Adrenal gland (tissue), 19 donors: ENCODE measurements at places on chromosomes 13 and 19. TPM values are rescaled to one million over a fixed set of nuclear protein-coding genes. Genes with fewer than 3 reads are reported as not detected.
A peak's percentile ranks its signal among the peaks of the same experiment; 100 is the strongest.

The ZNF235 gene
- 2.0 TPM for polyA plus RNA-seq

The RNF113B gene
- 0.15 TPM for polyA plus RNA-seq

The SIGLEC14 gene
- polyA plus RNA-seq, result 3.6 TPM

The ZNF121 gene
- polyA plus RNA-seq, result 13.2 TPM

The KLK2 gene
- polyA plus RNA-seq, result not detected

The SERPINE3 gene
- polyA plus RNA-seq, result not detected

The ZNF600 gene
- 8.0 TPM for polyA plus RNA-seq

The STOML3 gene
- polyA plus RNA-seq, result not detected

- no peak for DNase-seq
Measured at GRCh38 chr13:77915686-77916085, 2.9 kb downstream of the EDNRB start.

DNA sequence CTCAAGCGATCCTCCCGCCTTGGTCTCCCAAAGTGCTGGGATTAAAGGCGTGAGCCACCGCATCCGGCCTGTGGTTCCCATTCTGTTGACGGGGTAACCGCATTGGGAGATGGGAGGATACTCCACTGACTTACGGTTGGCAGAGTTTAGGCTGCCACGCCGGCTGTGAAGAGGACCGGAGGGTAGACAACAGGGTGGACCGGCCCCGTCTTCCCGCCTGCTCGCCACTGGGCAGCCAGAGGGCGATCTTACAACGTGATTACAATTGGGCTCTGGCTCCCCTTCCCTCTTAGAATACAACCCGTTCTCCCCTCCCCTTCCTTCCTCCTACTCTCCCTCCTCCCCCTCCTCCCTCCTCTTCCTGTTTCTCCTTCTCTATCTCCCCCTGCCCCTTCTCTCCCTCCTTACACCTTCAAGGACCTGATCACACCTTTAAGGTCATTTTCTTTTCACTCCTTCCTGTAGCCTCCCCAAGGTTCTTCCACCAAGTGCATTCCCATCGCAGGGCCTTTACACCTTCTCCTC lies 957 bp upstream of the CCDC194 start:
- DNase-seq, result peak; percentile 74

DNA sequence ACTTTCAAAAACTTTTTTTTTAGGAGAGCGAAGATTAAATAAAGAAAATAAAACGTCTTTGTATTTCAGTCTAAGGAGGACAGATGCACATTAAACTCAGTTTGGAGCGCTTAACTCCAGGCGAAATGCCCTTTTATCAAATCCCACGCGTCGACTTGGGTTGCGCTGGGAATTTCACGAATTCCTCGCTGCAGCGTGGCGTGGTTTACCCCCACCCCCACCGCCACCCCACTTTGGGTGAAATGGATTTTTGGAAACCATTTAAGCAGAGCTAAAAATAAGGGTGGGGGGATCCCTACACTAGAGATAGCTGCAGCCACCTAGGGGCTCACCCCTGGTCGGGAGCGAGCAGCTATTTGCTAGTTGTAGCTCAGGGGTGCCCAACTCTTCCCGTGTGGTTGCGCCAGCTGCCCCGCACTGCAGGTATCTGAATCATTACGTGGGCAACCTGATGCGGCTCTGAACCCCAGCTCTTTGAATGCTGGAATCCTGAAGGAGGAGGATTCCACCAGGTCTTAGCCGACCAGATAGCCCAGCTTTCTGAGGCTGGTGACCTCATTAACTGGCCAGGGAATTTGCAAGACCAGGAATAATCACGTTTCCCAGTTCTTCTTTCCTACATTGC lies 6.5 kb upstream of the TSHZ3 start:
- no peak for DNase-seq

GRCh38 chr13:101949681-101950080 lies 452.2 kb downstream of the FGF14 start:
- no peak for DNase-seq

DNA sequence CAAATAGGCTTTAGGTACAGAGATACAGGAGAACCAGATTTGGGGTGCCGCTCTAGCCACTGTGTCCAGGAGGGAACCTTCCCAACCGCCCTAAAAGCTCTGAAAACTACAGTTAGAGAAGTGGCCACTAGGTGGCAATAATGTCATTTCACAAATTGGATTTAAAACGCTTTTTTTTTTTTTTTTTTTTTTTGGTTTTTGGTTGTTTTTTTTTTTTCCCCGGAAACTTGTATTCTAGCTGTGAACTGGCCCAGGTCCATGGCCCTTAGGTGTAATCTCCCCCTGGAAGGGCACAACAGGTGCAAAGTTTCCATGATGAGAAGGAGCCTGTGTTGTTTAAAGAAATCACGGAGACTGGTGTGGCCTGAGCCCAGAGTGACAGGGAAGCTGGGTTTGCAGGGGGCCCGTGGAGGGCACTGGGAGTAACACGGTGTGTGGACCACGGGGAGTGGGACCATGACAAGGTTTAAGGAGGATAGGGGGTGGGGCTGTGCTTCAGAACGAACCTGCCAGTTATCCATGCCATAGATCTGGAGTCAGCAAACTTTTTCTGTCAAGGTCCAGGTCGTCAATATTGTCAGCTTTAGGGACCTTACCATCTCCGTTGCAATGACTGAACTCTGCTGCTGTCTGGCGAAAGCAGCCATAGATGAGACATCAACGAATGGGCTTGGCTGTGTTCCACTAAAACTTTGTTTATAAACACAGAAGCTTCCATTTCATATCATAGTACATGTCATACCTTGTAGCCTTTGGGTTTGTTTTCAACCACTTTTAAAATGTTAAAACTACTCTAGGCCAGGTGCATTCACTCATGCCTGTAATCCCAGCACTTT lies 10.1 kb downstream of the OR1I1 start:
- DNase-seq, result peak; percentile 66

- peak; percentile 60 for DNase-seq
Measured at GRCh38 chr13:28819735-28820098, 422 bp upstream of the MTUS2 start.

- DNase-seq, result no peak
Measured at GRCh38 chr13:86383151-86383550, 583.9 kb upstream of the SLITRK6 start.

DNA sequence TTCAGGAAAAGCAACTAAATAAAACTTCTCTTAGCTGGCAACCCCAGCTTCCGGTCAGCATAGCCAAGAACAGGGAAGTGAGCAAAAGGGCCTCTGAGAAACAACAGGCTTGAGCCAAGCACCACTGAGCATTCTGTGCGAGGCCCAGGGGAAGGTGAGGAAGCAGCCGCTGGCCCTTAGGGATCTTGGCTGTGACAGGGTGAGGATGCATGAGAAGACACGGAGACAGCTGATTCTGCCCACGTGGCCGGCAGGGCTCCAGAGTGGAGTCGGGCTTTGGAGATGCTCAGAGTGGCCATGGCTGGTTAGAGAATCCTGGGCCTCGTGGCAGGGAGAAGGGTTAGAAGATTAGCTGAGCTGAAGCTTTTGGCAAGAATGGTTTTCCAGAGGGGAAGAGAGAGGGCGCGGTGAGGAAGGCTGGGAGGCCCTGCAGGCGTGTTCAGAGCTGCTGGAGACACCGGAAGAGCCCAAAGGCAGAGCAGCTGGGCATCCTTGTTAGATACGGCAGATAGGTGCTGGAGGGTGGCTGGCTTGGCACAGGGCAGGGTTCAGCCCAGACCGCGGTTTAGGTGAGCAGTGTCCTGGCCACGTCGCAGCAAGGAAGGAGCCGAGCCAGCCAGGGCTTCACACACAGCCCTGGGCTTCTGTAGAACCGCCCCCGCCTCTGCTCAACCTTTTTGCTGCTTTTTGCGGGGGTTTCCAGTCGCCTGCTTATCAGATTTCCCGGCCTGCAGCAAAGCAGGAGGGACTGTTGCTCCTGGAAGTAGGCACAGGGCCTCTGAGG lies 17.3 kb downstream of the UPF1 start:
- peak; percentile 89 for DNase-seq

- no peak for DNase-seq
Measured at GRCh38 chr19:55530996-55531395, 5.9 kb downstream of the SBK2 start.

GRCh38 chr13:29103065-29103800 lies 283.1 kb downstream of the MTUS2 start:
- DNase-seq, result no peak

DNA sequence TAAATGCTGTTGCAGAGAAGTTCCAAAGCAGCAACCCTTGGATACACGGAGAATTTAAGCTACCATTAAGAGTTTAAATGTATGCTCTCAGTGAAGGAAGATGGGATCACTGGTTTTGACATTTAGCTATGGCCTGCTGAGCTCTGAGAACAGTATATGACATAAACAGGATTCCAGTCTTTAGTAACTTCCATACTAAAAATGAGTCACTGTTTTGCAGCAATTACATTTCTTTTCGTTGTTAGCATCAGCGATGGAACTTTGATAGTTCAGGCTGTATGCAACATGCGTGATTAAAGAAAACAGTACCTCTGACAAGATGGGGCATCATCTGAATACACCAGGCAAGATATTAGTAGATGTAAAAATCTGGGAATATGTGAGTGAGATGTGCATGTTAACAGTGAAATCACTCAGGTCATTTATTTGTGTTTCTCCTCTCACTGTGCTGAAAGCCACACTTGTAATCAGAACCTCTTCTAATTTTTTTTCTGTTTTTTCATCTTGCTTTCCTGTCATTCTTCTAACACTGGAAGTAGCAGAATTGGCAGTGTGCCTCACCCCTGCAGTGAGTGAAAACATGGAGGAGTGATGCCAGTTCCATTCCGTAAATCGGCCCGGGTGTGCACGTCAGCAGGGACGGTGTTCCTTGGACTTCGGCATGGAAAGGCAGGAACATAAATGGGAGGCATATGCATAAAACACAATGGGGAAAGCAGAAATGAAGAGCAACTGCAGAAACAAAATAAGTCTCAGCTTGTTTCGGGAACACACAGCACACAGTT lies 361.5 kb downstream of the OXGR1 start:
- no peak for DNase-seq

DNA sequence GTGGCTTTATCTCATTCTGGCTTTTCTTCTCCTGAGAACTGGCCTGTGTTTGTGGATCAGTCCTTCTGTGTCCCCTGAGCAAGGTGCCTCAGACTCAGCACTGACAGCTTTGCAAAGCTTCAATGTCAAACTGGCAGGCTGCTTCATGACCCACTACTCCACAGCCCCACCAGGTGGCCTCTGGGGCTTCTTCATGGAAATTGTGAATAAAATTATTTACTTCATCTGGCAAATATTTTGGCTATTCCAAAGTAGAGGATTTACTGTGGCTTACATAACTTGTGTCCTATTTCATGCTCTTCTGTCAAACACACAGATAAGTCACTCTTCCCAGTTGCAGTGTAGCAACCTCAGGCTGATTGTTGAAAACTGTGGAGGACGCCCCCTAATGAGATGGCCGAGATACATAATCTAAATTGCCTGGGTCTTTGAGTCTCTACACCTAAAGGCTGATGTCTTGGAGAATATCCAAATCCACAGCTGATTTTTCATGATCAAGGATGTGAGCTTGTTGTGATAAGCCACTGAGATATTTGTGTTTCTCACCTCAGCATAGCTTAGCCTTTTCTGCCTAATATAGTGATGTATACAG lies 721.9 kb upstream of the SLC10A2 start:
- peak; percentile 18 for DNase-seq

DNA sequence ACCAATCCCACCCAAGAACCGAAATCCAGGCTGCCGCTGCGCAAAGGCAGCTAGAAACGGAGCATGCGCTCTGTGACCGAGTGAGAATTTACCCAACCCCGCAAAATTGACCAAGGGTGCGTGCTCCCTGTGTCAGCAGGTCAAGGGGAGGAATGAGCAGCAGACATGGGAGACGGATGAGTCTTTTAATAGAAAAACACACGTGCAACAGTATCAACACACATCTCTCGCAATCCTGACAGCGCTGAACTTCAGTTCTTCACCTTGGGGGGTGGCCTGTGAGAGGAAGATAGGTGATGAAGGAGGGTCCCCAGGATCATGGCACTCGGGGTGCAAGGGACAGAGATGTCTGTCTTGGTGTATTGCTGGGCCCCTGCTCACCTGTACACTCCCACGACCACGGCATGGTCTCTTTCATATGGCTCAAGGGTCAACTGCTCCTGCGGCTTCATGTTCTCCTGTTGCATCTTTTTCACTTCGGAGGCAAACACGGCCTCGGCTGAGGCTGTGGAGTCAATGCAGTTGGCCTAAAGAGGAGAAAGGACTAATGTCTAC lies 402 bp upstream of the DYRK1B start:
- no peak for DNase-seq

- DNase-seq, result no peak
Measured at GRCh38 chr19:3114811-3115210, 20.6 kb downstream of the GNA11 start.

DNA sequence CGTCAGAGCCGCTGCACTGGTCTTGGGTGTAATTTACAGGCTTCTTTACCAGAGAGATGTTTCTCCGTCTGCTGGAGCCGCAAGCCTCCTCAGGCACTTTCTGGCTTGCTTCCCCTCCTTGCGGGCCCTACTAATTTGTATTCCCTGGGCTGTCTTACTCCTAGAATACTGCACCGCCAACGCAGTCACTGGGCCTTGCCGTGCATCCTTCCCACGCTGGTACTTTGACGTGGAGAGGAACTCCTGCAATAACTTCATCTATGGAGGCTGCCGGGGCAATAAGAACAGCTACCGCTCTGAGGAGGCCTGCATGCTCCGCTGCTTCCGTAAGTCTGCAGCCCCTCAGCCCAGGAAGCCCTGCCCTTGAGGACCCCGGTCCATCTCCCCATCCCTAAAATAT lies 14.1 kb upstream of the C19orf33 start:
- no peak for DNase-seq

DNA sequence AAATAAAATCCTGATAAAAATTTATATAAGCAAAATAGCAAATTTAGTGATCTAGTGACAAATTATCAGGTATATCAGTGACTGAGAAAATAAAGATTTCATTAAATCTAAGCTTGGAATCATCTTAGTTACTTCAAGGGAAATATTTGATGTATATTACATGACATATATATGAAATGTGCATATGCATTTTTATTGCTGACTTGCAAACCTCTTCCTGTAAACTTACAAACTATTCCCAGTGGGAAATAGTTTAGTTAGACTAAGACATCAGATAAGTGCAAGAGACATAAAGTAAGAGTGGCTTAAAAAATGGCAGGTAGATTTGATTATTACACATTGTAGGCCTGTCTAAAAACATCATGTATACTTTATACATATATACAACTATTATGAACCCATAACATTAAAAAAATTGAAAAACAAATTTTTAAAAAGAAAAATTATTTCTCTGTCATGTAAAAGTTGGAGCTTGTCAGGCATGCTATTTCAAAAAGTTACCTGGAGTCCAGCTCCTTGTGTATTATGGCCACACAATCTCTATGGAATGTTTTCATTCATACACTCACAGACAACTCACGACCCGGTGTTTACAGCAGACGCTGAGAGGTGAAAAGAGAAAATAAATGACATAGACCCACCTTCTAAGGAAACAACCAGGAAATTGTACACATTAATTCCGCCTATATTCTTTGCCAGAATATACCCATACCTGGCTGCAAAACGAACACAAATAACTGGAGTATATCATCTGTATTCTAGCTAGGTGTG lies 724.5 kb downstream of the SLITRK6 start:
- DNase-seq, result no peak
